ENCODE measurements at places on chromosomes 4 and X. TPM values are rescaled to one million over a fixed set of nuclear protein-coding genes. Genes with fewer than 3 reads are reported as not detected.

ASB9 gene
- 0.14 TPM for total RNA-seq

RRH gene
- not detected for total RNA-seq

CAPN6 gene
- not detected for total RNA-seq

FTHL17 gene
- total RNA-seq = not detected

FAM47A gene
- total RNA-seq = not detected

FRG2 gene
- total RNA-seq = not detected

GRCh38 chrX:79080141-79080540, 64.3 kb upstream of the GPR174 start:
- H3K27me3 ChIP-seq = no peaks in the 10 kb centered on the region
- H3K4me1 ChIP-seq = peaks cover 34% of the 10 kb centered on the region
- no peak overlapping the region for H3K4me3 ChIP-seq
- H3K27ac ChIP-seq = no peak overlapping the region
- no peaks in the 10 kb centered on the region for H3K36me3 ChIP-seq

DNA sequence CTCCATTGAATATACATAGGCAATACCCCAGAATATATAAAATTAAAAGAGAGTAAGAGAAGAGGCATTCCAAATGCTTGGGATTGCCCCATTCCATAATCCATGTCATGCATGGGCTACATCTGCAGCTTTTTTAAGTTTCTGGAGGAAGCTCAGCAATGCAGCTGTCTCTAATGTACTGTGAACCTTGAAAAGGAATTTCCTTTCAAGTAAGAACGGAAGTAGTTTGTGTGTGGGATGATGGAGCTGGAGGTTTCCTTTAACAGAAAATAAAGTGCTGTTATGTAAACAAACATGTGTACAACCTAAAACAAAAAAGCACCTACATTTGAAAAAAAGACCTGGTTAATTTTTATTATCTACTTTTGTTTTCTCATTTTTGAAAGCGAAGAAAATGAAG, 303.5 kb downstream of the BMPR1B start:
- H3K4me3 ChIP-seq = no peak overlapping the region
- no peak for DNase-seq
- H3K27me3 ChIP-seq = no peaks in the 10 kb centered on the region
- H3K4me1 ChIP-seq = peaks cover 3% of the 10 kb centered on the region
- H3K36me3 ChIP-seq = no peaks in the 10 kb centered on the region

GRCh38 chr4:2788532-2789103, 4.3 kb upstream of the SH3BP2 start:
- no peak overlapping the region for H3K4me3 ChIP-seq
- DNase-seq = no peak
- peaks cover 60% of the 10 kb centered on the region for H3K4me1 ChIP-seq
- no peaks in the 10 kb centered on the region for H3K27me3 ChIP-seq
- no peaks in the 10 kb centered on the region for H3K36me3 ChIP-seq

GRCh38 chrX:150364347-150365050, 1.4 kb downstream of the MAMLD1 start:
- H3K4me1 ChIP-seq = peaks cover 22% of the 10 kb centered on the region
- peak overlapping the region; percentile 66 for H3K4me3 ChIP-seq
- peak overlapping the region; percentile 51 for H3K27ac ChIP-seq
- peak; percentile 53 for DNase-seq

- H3K4me1 ChIP-seq = peaks cover 37% of the 10 kb centered on the region
- H3K4me3 ChIP-seq = peak overlapping the region; percentile 99
- peaks cover 19% of the 10 kb centered on the region for H3K36me3 ChIP-seq
- no peak for DNase-seq
- H3K27ac ChIP-seq = peak overlapping the region; percentile 97
Observed at GRCh38 chr4:73259571-73260090, 1.0 kb upstream of the ANKRD17 start.

- peaks cover 56% of the 10 kb centered on the region for H3K36me3 ChIP-seq
- H3K27ac ChIP-seq = no peak overlapping the region
- H3K27me3 ChIP-seq = no peaks in the 10 kb centered on the region
- H3K4me1 ChIP-seq = peaks cover 34% of the 10 kb centered on the region
Observed at GRCh38 chr4:2689114-2689513, 67.0 kb downstream of the TNIP2 start.

DNA sequence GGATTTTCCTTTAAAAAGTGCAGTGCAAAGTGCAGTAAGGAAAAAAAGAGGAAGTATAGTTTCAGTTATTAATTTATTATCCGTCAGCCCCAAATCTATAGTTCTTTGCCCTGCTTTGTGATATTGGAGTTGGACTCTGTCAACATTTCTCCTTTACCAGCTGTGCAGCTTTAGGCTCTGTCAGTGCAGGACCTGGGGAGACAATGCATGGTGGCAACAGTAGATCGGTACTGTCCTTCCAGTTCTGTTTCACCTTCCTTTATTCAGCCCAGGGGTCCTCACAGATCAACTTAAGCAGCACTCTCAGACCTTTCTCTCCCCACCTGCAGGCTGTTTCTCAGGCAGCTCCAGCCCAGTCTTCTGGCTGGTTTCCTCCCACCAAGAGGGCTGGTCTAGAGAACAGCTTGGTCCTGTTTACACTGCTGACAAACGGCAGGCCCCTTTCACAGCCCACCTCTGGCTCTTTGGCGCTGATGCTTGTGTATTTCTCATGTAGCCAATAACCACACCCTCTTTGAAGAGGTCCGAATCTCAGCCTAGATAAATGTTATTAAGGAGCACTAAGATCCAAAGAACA, 71.6 kb downstream of the MCUB start:
- peak overlapping the region; percentile 72 for H3K27ac ChIP-seq
- peaks cover 45% of the 10 kb centered on the region for H3K4me1 ChIP-seq
- H3K4me3 ChIP-seq = peak overlapping the region; percentile 20
- peak; percentile 28 for DNase-seq
- H3K36me3 ChIP-seq = peaks cover 15% of the 10 kb centered on the region

DNA sequence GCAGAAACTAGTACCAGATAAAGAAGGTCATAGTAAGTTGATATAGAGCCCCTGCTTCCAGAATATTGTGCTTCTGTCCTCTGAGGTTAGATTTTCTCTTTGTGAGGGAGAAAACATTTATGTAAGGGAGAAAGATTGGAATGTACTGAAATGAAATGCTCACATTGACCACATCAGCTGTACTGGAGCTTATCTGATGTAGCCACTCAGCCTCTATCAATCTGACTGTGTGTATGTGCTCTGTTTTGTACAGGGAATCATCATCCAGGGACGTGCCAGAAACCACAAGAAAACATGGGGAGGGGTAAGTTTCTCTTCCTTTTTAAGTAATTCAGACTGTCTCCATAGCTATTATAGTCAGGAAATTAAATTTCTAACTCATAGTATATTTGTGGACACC, 56.8 kb downstream of the PRRG1 start:
- no peak overlapping the region for H3K27ac ChIP-seq
- DNase-seq = no peak
- no peaks in the 10 kb centered on the region for H3K36me3 ChIP-seq
- H3K4me3 ChIP-seq = no peak overlapping the region
- H3K27me3 ChIP-seq = no peaks in the 10 kb centered on the region

DNA sequence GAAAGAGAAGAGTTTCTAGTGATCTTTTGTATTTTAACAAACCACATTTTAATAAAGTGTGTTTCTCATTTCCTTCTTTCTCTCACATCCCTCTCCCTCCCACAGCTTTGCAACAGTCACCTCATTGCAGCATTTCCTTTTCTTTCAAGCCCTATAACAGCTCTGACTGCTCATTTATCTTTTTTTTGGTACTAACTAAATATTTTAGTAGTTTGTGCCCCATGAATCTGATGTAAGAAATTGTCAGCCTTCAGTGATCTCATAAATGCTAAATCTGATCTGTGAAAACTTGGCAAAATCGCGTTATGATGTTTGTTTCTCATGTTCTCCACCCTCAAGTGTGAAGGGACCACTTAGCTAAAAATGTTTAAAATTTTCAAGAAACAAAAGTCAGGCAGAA, 258.5 kb upstream of the SLIT2 start:
- no peak overlapping the region for H3K4me3 ChIP-seq
- no peak overlapping the region for H3K27ac ChIP-seq
- no peaks in the 10 kb centered on the region for H3K36me3 ChIP-seq
- no peak for DNase-seq

GRCh38 chr4:23946299-23946698, 56.5 kb upstream of the PPARGC1A start:
- H3K27me3 ChIP-seq = peaks cover 8% of the 10 kb centered on the region
- no peaks in the 10 kb centered on the region for H3K4me1 ChIP-seq
- no peak for DNase-seq
- H3K4me3 ChIP-seq = no peak overlapping the region
- H3K27ac ChIP-seq = no peak overlapping the region

- H3K4me1 ChIP-seq = peaks cover 4% of the 10 kb centered on the region
- peaks cover 66% of the 10 kb centered on the region for H3K36me3 ChIP-seq
- no peak overlapping the region for H3K4me3 ChIP-seq
- DNase-seq = no peak
- H3K27ac ChIP-seq = peak overlapping the region; percentile 5
Observed at GRCh38 chr4:57023104-57023503, 44.4 kb downstream of the POLR2B start.

DNA sequence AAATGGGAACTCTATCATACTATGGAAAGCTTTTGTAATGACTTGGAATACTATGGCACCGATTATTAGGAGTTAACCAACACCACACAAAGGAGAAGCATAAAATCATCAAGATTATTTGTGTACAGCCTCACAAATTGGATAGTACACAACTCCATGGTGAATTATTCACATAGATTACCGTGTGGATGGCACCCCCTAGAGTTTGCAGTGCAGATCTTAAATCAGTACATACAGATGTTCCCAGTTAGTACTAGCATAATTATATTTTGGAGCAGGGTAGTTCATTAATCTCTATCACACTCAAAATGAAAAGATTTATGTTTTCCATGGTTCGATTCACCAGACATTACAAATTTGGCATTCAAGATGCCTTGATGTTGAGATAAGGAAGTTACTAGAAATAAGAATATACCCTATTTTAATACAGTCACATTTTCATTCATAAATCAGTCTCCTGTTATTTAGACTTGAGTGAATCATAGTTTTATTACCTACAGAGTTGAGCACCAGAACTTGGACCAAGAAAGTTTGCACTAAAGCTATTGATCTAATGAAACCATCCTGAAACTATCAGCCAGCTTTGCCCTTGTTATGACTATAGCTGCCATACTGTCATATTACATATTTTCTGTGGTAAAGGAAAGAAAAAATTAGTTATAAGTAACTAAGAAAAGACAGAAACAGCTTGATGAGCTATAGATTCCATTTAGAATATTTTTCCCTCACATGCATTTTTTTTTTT, 531.8 kb downstream of the GLUD2 start:
- peaks cover 10% of the 10 kb centered on the region for H3K4me1 ChIP-seq
- H3K4me3 ChIP-seq = no peak overlapping the region
- H3K27me3 ChIP-seq = no peaks in the 10 kb centered on the region
- H3K36me3 ChIP-seq = no peaks in the 10 kb centered on the region
- no peak overlapping the region for H3K27ac ChIP-seq

DNA sequence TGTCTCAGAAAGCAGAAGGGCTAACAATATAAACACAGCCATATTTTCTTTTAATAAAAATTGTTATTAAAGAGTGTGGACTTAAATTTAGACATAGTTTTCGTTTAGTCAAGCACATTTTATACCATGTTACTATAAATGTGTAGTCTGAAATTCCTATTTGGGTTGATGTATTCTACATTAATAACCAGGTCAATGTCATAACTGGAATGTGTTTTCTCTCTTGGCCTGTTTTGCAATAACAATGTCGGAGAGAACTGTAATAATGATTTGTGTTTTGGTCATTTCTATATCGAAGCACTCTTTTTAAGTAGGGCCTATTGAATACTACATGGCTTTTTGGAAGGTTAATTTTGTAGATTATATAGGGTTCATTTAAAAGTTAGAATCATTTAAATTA, 5.5 kb downstream of the USO1 start:
- H3K4me1 ChIP-seq = peaks cover 41% of the 10 kb centered on the region
- no peak overlapping the region for H3K27ac ChIP-seq
- no peak overlapping the region for H3K4me3 ChIP-seq
- H3K27me3 ChIP-seq = no peaks in the 10 kb centered on the region

GRCh38 chr4:8495803-8496202, 55.2 kb downstream of the TRMT44 start:
- peaks cover 11% of the 10 kb centered on the region for H3K36me3 ChIP-seq
- no peak overlapping the region for H3K4me3 ChIP-seq
- no peaks in the 10 kb centered on the region for H3K4me1 ChIP-seq
- no peak for DNase-seq
- no peaks in the 10 kb centered on the region for H3K27me3 ChIP-seq
- no peak overlapping the region for H3K27ac ChIP-seq

- H3K4me1 ChIP-seq = no peaks in the 10 kb centered on the region
- no peak overlapping the region for H3K27ac ChIP-seq
- DNase-seq = no peak
- no peak overlapping the region for H3K4me3 ChIP-seq
- H3K36me3 ChIP-seq = no peaks in the 10 kb centered on the region
Observed at GRCh38 chr4:66275411-66276038, 605.2 kb upstream of the EPHA5 start.

DNA sequence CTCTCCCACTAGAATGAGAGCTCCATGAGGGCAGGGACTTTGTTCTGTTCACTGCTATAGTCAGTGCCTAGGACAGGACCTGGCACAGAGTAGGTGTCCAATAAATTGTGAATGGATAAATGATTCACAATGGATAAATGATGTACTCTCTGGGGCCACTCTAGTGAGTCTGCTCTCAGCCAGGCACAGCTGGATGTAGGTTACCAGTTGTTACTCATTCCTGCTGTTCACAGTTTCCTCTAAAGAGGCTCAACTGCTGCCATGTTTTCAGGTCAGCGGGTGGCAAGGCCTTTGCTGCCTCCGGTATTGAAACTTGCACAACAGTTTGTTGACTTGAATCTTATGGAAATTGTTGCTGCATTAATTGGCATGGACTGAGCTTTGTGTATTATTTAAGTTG, 99.1 kb downstream of the NHSL2 start:
- no peaks in the 10 kb centered on the region for H3K4me1 ChIP-seq
- no peak for DNase-seq
- no peaks in the 10 kb centered on the region for H3K27me3 ChIP-seq
- H3K4me3 ChIP-seq = no peak overlapping the region
- no peak overlapping the region for H3K27ac ChIP-seq

DNA sequence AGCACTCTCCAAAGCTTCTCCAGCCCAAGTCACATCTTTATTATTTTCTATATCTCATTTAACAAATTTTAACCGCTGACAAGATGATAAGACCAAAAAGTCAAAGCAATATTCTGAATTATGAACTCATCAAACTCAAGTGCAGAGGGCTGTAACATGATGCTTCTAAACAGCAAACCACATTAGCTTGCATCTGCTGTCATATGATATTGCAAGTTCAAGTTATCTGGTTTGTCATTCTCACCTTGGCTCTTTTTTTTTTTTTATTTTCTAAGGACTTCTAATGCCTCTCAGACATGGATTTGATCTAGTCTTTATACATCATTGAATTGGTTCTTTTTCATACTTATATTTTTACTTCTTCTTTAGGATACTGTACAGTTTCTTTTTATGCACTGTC, 93.4 kb downstream of the SLC10A7 start:
- peaks cover 3% of the 10 kb centered on the region for H3K36me3 ChIP-seq
- H3K4me3 ChIP-seq = no peak overlapping the region
- no peaks in the 10 kb centered on the region for H3K4me1 ChIP-seq
- no peak overlapping the region for H3K27ac ChIP-seq
- no peak for DNase-seq

DNA sequence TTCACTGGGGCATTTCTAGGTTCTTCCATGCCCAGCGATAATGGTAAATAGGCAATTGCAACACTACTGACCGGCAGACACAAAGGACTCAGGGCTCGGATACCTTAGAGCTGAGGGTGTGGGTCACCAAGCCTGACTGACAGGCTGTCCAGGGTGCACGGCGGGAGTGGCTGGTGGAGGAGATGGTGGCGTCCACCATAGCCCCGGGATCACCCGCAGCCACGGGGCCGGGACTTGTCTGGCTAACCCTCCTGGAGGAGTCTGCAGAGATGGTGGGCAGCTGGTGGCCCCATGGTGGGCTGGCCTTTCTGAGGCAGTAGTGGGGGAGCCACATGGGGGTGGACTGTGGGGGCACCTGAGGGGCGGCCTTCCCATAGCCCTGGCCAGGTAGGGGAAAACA, 11.7 kb upstream of the ABLIM2 start:
- no peak overlapping the region for H3K27ac ChIP-seq
- peaks cover 3% of the 10 kb centered on the region for H3K4me1 ChIP-seq
- H3K27me3 ChIP-seq = peaks cover 7% of the 10 kb centered on the region
- no peaks in the 10 kb centered on the region for H3K36me3 ChIP-seq

Data from activated CD4-positive, alpha-beta T cell treated with anti-CD3 and anti-CD28 coated beads for 36 hours (primary cell).